COLO829 (cell line): ENCODE measurements at places on chromosomes 16 and 17.

DNA sequence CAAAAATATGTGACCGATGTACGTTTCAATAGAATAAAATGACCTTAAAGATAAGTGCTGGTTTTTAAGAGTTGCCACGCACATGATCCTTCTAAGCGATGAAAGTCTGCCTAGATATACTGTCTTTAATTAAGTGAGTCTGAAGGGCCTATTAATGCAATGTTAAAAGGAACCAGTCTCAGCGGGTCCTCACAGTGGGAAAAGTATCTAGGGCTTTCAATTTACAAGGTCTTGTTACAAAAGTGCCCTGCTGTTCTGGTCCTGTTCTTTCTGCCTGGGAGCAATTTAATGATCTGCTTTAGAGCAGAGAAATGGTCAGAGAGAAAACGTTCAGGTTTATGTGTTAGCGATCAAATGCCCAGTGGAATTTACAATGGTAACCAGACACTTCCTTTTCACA is 864.0 kb downstream of the KCNJ2 start:
- no peak for DNase-seq

- peak; percentile 72 for DNase-seq
Measured at GRCh38 chr17:38598536-38598935, 7.2 kb downstream of the SRCIN1 start.

- DNase-seq = no peak
Measured at GRCh38 chr17:7322520-7323194, 6.5 kb downstream of the NEURL4 start.

DNA sequence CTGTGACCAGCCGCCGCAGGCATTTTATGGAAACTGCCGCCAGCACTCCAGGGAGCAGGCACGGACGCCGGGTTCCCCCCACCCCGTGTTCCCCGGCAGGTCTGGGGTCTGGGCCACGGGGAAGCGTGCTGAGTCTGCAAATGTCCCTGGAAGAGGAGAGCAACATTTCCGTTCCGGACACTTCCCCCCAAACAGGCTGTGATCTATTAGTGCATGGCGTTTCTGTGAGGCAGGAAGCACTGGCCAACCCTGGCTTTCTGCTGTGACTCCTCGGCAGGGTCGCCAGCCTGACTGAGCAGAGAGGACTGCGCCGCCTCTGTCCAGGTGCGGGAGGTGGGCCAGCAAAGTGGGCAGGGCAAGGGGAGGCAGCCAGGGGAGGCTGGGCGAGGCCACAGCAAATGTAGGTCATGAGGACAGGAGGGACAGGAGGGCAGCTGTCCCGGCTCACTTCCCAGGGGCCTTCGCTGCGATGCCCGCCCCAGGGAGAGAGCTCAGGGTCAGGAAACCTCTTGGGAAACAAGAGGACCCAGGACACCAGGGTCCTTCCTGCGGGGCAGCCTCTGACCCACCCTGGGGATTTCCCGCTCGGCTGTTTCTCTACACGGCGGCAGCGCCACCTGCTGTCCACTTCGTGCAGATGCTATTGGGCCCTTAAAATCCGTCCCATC is 9.5 kb downstream of the FOXF1 start:
- peak; percentile 42 for DNase-seq

- DNase-seq = no peak
Measured at GRCh38 chr17:38343608-38344419, at the start of gene GPR179. Gene GPR179 (minus strand): TSS chr17:38343956. CDS start chr17:38343789, 167 bp downstream.

DNA sequence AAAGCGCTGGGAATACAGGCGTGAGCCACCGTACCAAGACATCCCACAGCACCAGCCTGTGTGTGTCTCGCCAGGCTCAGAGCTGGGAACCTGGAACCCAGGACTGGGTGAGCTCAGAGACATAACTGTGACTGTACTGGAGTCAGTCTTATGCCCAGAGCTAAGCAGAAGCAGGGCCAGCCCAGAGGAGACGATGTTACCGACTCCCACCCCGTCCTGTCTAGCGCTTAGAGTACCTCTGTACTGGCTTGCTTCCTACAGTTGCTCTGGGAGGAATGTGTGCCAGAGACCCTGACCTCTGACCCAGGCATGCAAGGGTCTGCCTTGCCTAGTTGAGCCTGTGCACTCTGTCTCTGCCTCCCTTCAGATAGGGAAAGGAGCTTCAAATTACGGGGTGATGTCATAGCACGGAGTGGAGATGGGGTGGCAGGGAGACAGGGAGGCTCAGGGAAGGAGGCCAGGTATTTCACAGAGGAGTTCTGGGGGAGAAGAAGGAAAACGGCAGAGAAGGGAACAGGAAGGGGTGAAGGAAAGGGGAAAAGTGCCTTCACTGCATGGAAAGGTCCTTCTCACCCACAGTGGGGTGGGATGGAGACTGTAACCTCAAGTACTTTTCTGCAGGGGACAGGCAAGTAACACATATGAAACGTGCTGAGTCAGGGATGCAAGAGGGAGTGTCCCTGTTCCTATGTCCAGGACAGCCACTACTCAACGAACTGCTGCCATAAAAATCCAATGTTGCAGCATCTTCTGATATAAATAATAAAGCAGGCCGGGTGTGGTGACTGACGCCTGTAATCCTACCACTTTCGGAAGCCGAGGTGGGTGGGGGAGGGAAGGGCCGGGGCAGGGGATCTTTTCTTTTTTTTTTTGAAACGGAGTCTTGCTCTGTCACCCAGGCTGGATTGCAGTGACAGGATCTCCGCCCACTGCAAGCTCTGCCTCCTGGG is 5.8 kb upstream of the ARMC5 start:
- DNase-seq = no peak

GRCh38 chr17:71975331-71975801 is 145.5 kb upstream of the SOX9 start:
- no peak for DNase-seq

DNA sequence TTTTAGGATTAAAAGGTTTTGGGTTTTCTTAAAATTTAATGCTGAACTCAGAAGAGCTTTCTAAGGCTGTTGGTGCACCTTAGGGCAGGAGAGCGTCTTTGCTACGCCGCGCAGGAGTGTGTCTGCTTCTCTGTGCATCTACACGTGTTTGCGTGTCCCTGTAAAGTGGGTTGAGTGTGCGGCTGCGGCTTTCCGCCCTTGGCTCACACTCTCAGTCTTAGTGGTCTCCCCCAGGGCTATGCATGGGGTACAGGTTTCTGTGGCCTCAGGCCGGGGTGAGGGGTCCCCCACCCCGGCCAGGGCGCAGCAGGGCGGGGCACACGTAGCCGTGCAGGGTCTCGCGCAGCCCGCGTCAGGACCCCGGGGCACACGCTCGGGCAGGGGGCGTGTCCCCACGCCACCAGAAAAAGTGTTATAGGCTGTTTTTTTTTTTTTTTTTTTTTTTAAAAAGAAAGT is 727 bp upstream of the TENT4B start:
- DNase-seq = no peak

DNA sequence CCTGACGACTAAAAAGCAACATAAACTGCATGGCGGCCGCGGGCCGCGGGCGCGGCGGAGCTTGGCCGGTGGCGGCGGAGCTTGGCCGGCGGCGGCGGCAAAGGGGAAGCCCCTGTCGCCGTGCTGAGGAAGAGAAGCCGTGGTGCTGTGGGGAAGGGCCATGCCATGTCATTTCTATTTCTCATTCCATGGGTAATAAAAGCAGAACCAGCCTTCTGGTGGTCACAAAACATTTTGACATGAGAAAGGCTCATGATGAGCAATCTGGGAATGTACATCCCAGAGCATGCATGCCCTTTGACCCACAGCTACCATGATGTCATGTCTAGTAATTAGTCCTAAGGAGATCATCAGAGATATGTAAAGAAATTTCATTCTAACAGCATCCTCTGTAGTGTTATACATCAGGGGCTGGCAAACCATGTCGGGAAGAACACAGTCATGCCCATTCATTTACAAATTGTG is 23.9 kb upstream of the HEATR6 start:
- DNase-seq = no peak

- DNase-seq = no peak
Measured at GRCh38 chr16:15803618-15804017, 53.2 kb downstream of the MYH11 start.

- DNase-seq = no peak
Measured at GRCh38 chr17:67546578-67547527, 169.8 kb downstream of the PITPNC1 start.

- DNase-seq = no peak
Measured at GRCh38 chr17:10249271-10250010, 51.0 kb upstream of the GAS7 start.

- DNase-seq = no peak
Measured at GRCh38 chr17:43809121-43809520, 23.8 kb downstream of the MPP3 start.

DNA sequence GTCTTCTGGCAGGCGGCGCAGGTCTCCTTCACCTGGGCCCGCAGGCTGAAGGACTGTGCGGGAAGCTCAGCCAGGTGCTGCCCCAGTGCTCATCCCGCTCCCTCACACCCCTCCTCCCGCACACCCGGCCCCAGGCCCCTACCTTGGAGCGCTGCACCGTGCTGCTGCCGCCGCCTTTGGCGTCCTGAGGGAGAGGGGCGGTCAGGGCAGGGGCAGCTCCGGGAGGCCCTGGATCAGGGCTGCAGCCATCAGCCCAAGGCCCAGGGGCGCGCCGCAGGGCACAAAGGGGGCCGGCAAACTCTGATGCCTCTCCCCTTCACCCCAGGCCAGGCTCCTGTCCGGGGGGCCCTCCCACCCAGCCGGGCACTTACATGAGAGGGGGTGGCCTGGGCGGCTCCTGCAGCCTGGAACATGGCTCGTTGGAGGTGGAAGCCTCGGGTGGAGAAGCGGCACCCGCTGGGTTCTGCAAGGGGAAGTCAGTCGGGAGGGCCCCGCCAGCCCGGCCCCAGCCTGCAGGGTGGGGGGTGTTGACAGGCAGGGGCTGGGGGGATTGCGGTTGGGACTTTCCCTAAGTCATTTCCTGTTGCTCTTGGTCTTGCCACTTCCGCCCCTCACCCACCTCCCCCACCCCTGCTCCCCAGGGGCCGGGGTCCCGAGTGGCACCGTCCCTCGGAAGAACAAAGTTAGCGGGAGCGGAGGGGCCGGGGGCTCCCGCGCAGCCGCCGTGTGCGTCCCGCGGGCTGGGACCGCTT is 863 bp downstream of the LIMD2 start:
- no peak for DNase-seq

- DNase-seq = no peak
Measured at GRCh38 chr16:24203675-24204074, 52.5 kb upstream of the CACNG3 start.

- no peak for DNase-seq
Measured at GRCh38 chr16:5709889-5710288, 612.3 kb upstream of the EEF2KMT start.

DNA sequence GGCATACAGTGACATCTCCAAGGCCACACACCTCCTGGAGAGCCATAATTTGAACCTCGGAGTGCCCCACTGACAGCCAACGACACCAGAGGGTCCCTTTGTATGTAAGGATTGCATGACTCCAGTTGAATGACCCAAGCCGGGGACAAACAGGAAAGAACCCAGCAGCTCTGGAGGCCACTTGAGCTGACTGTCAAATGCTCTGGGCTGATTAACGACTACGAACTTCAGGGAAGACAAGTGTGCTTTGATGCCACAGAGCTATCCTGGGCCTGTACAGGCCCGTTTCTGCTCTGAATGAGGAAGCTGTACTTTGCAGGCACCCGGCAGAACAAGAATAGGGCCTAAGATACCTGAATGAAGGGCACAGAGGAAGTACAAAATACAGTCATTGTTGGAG is 404.6 kb downstream of the SLC39A11 start:
- no peak for DNase-seq

- DNase-seq = peak; percentile 53
Measured at GRCh38 chr17:37483311-37484039, 6.2 kb upstream of the DUSP14 start.

GRCh38 chr16:57194512-57194911 is 8.4 kb downstream of the RSPRY1 start:
- DNase-seq = peak; percentile 36

DNA sequence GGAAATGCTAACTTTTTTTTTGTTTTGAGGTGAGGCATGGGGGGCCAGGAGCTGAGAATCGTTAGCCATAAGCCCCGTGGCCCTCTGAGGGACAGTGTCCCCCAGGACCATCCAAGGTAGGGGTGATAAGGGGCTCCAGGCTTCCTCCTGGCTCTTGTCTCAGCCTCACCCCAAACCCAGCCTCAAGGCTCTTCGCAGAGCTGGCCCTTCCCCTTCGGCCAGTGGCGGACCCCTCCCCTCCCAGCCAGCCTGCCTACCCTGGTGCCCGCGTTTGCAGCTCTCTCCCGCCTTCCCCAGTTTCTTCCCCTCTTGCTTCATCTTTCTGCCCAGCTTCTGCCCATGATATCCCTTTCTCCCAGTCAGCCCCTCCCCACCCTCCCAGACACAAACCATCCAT is 22.7 kb upstream of the ATP2A3 start:
- DNase-seq = no peak

- DNase-seq = no peak
Measured at GRCh38 chr16:28607116-28607623, 2.7 kb downstream of the SULT1A1 start.

GRCh38 chr16:72066747-72067146 is 3.7 kb downstream of the HPR start:
- peak; percentile 20 for DNase-seq

DNA sequence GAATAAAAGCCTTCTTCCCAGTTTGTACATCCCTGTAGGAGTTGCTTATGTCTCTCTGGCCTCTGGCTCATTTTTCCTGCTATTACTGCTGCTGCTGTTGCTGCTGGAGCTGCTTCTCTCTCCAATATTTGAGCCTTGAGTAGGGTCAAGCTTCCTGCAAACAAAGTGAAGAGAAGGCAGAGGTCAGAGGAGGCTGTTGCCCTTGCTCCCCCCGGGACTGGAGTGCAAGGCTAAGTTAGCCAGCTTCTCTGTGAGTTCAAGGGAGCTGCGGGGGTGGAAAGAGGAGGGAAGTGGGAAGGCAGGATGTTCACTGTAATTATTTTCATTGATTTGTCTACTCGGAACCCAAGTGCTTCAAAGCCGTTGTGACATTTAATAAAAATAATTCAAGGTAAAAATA is 77.0 kb upstream of the TMEM132E start:
- no peak for DNase-seq

- no peak for DNase-seq
Measured at GRCh38 chr17:31054761-31055160, 40.0 kb upstream of the NF1 start.

DNA sequence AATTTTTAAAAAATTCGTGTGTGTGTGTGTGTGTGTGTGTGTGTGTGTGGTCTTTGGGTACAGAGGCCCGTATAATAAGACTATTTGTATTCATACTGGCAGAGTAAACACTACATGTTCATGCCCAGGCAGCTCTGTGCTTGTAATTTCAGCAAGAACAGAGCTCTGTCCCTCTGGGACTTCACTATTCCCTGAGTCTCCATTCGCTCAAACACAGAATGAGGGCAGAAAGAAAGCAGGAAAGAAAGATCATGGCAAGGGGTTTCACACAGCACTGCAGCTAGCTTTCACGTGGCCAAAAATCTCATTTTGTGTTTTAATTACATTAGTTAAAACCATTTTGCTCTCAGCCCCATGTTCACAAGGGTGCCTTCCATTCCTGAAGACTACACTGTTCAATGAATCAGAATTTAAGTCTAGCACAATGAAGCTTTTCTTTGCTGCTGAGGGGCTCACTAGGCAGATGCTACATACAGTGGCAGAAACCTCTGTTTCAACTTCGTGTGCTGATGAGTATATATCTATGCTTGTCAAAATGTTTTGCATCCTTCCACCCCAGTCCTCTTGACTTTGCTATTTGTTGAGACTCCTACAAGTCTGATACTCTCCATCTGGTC is 198.4 kb upstream of the C17orf78 start:
- DNase-seq = peak; percentile 42

GRCh38 chr17:77322514-77323412 is 182.0 kb downstream of the SEC14L1 start:
- peak; percentile 96 for DNase-seq
